ENCODE measurements at places on chromosomes 6 and 20. TPM values are rescaled to one million over a fixed set of nuclear protein-coding genes. Genes with fewer than 3 reads are reported as not detected.

DDO gene
- total RNA-seq: 2.0 TPM

- no peak for DNase-seq
These were observed 404.6 kb downstream of the LAMA2 start for GRCh38 chr6:129287231-129288177.

- no peak for DNase-seq
These were observed 14.2 kb downstream of the SLC23A2 start for GRCh38 chr20:4987130-4987529.

TRDN gene
- total RNA-seq: not detected

DNA sequence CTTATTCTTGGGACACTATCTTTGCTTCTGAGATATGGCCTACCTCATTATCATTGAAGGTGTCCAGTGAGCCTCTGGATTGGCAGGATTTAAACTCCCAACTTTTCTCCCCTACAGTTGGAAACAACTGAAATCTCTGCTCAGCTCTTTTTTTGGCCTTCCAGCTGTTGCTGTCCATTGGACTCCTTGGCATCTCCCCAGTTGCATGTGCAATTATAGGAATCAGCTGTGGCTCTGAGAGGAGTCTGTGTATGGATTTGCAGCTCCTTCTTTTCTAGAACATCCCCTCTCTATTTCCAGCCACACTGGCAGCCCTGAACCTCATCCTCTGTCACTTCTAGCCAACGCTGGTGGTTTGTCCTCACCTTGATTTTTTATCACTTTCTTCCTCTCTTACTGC, 21.2 kb downstream of the RAB22A start:
- no peak for DNase-seq

DNA sequence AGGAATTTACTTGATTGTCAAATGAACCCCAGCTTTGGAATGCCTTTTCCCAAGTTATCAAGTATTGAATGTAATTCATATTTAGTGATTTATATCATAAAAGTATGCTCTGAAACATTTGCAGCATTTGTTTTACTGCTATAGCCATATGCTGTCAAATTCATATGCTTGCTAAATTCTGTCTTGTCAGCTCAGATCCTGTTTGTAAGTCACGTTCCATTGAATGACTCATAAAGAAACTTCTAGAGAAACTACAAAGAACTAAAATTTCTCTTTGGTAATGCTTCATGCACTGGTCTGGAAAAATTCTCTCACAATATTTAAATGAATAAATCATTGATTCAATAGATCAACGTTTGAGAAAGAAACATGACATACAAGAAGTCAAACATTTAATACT, 445.9 kb downstream of the PHF3 start:
- no peak for DNase-seq

DNA sequence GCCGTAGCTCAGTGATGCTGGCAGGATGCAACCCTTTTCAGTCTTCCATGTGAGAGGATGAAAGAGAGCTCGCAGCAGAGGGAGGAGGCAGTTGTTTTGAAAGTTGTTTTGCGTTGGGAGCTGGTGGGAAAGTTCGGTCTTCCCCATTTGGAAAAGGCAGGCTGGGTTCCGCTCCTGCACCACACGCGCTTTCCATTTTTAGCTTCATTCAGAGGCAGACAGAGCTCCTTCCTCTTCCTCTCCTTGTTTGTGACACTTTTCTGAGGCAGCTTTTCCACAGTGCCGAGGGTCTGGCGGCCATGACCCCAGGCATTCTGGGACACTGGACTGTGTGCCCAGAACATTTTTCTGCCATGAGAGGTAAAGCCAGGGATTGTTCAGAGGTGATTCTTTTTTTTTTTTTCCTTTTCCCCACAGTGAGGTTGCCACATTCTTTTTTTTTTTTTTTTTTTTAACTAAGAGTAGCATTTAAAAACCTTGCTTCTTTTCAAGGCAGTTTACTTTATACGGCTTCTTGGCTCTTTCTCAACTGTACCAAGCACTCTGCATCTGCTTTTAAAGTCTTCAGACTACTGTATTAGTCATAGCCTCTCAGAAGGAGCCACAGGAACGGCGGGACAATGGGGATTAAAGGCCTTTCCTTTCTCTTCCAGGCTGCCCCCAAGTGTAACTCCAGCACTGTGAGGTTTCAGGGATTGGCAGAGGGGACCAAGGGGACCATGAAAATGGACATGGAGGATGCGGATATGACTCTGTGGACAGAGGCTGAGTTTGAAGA, 1.6 kb downstream of the PRDM1 start:
- DNase-seq: peak; percentile 55

Measured in PC-9 (cell line).